ENCODE measurements at places on chromosomes 7 and 10.

DNA sequence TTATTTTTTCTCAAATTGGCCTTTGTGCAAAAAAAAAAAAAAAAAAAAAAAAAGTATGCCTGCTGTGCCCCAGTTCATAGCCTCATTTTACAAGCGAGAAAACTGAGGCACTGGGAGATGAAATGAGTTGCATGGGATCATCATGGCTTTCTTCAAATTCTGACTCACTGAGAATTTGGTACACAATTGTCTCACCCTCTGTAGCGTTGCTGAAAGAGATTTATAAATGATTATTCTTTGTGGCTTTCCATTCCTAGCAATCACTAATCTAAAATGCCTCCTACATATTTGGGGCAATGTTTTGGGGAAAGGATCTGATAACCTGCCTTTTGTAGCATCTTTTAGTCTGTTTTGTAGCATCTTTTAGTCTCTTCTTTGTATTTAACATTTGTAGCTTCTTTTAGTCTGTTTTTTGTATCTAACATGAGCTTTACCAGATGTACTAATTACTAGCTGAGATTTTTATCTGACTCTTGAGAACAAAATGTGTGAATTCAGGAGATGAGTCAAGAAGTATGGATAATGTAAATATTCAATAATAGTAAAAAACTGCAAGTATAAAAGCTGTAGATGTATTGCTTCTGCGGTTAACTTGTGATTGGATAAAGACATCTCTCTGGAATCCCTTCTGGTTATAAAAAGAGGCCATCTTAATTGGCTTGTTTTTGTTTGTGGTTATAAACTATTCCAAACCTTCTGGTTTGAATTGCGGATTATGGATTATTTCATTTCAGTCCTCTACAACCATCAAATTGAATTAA is 161.4 kb downstream of the ARID5B start:
- DNase-seq, result no peak

DNA sequence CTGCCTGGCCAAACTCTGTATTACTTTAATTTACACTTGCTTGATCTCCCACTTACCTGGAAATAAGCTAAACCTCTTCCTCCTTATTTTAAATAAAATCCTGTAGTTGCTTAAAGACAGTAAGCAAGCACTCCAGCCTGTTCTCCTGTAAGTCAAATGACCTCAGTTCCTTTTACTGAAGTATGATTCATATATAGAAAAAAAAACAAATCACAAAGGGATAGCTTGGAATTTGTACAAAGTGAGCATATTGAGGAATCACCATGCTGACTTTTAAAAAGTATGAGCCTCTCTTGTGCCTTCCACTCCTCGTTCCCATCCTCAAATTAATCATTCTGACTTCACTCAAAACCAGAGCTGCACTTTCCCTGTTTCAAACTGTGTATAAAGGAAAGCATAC is 52.0 kb downstream of the C10orf90 start:
- no peak for DNase-seq

GRCh38 chr7:37220664-37221063 is 228.0 kb downstream of the ELMO1 start:
- DNase-seq, result no peak

DNA sequence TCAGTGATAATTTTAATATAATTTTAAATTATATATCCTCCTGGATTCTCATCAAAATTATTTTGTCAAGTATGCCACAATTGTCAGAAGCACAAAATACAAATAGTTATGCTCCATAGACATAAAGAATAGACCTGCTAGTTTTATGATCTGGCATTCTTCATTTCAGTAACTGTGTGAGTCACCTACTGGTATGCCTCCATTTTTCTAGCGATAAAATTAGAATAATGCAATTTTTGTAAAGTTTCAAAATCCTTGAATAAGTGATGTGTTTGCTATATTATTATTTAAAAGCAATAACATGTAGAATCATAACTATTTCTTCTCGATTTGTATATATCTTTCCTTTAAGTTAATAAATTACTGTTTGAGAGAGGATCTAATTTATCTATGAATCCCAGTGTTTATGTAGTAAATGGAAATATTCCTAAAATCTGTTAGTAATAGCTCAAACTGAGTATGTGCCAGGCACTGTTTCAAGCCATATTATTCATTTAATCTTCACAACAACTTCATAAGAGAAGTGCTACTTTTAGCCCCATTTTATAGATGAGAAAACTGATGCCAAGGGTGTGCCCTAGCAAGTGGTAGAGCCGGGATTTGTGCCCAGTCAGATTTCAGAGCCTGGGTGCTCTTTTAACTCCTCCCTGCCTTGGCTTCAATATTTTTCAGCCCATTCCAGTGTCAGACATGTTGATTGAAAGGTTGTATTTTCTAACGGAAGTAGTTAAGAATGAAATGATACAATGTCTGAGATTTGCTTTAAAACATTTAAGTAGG is 38.4 kb downstream of the NET1 start:
- no peak for DNase-seq

- DNase-seq, result no peak
Observed at GRCh38 chr7:66732439-66732838, 8.1 kb upstream of the RABGEF1 start.

DNA sequence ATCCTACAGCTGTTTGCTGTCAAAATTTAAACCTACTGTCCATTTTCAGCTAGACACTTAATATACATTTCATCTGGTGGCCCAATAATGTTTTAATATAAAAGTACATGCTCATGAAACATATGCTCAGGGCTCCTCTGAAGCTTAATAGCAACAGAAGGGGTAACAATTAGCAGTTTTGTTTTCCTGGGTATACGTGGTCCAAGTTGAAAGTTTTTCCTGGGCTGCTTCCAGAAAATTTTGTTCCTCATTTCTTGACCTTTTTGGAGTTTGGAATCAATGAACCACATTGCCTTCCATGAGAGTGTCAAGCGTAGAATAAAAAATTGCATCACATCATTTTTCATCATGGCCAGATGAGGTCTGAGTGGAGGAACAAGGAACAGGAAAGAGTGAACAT is 537.3 kb upstream of the MGMT start:
- DNase-seq, result no peak

- no peak for DNase-seq
Observed at GRCh38 chr10:37549054-37549453, 308.4 kb downstream of the ZNF248 start.

DNA sequence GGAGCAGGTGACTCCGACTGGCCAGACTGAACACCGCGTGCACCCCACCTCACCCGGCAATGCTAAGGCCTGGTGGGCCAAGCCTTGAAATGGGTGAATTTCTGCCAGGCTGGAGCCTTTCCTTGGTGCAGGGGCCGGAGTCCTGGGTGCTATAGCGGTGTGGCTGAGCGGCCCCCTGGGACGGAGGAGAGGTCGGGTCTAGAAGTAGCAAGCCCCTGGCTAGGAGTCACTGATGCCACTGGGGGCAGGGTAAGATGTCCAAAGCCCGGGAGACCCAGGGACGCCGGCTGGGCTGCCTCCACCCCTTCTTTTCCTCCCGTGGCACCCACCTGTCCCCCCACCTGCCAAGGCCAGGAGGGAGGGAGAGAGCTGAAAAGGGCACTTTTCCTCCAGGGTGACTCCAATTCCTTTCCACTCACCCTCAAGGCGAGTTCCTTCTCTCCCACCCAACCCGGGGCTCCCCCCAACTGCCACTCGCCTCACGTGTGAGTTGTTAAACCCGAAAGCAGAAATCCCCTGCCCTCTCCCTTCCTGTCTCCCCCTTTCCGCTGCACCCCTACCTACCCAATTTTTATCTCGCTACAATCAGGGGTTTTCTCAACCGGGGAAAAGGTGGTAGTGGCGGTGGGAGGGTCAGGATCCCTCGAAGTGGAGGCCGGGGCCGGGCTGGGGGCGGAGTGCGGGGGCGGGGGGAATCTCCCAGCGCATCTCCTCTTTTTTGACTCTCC is 6.0 kb upstream of the GATA3 start:
- no peak for DNase-seq

DNA sequence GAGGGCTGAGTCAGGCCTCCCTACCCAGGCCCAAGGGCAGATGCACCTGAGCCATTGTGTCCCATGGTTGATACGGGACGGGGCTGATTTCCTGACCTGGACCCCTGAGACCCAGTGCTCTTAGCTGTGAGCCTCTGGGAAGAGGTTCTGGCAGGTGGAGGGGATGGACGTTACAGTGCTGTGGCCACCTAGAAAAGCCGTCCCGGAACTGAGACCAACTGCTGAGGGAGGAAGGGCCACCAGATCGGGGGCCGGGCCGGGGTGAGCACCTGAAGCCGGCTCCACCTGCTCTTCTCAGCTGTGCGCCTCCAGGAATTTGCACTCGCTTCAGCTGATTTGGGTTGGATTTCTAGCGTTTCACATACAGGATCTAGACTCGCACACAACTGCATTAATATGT is 35.4 kb downstream of the CHST12 start:
- DNase-seq, result no peak

DNA sequence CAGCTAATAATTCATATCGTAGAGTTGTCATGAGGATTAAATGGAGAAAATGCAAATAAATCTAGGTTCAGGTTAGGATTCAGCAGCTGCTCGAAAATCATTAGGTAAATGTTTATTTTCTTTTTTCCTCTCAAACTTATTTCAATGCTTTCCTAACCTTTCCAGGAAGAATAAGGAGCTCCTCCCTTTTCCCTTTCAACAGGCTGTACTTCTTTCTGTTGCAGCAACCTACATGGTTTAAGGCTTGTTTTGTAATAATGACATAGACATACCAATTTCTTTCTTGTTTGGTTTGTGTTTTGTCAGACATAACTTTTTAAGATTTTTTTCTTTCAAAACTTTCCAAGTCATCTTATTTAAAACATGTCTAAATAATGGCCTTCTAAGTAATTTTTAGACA is 18.2 kb downstream of the GPR141 start:
- DNase-seq, result no peak

- no peak for DNase-seq
Observed at GRCh38 chr10:78581133-78581694, 487.6 kb upstream of the ZMIZ1 start.

GRCh38 chr10:11167233-11167966 is 149.7 kb downstream of the CELF2 start:
- no peak for DNase-seq

DNA sequence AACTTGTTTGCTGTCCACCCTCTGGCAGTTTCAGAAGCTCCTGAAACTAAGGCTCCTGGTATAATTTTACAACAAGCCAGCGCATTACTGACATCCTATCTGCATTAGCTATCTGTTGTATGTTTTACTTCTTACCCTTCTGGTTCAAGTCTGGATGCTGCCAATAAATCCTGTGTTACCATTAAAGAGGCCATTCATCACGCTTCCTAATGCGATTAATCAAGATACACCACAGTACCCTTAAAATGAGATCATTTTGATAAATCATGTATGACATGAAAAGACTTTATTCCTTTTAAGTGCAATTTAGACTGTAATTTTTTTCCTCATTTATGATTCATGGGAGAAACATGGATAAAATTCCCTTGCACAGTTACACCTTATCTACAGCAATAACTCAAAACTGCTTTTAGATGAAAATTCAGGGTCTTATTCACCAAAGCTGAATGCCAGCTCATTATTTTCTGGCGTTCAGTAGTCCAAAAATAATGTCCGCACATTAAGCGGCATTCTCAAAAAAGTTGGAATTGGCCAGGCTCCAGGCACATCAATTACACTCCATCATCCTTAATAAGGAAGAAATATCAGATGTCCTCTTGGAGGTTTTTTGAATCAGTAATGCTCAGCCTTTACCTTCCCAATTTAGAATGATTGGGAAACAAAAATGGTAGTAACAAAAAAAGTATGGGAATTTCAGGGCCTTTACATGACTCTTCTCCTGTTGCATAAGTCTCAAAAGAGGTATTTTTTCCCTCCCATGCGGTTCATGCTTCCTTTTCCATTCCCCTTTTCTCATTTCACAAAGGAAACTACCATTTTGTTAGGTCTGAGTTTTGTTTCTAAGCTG is 878.5 kb downstream of the LRMDA start:
- DNase-seq, result no peak

DNA sequence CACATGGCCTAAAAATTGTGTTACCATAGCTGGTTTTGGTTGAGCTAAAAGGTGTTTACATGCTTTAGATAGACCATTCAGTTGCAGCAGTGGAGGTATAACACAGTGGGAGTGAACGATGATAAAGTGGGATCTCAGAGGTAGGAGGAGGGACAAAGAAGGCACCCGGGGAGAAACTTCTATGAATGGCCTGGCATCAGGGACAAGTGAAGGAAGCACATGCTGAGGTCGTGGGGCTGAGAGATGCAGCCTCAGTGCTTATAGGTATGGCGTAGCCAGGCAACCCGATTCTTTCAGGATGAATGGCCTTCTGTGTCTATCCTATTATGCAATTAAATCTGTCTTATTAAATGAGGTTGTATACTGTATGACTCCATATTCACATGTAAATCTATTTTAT is 3.9 kb upstream of the CDK6 start:
- DNase-seq, result no peak

DNA sequence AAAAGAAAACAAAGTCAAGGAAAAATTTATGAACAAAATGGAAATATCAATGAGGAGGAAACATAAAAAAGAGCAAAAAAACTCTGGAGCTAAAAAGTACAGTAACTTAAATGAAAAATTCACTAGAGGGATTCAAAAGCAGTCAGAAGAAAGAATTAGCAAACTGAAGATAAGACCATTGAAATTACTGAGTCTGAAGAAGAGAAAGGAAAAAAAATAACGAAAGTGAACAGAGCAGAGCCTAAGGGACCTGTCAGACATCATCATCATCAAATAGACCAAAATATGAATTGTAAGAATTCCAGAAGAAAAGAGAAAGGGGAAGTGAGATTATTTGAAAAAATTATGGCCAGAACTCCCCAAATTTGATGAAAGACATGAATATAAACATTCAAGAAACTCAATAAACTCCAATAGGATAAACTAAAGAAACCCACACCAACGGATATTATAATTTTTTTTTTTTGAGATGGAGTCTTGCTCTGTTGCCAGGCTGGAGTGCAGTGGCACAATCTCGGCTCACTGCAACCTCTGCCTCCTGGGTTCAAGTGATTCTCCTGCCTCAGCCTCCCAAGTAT is 16.2 kb downstream of the NPC1L1 start:
- no peak for DNase-seq

DNA sequence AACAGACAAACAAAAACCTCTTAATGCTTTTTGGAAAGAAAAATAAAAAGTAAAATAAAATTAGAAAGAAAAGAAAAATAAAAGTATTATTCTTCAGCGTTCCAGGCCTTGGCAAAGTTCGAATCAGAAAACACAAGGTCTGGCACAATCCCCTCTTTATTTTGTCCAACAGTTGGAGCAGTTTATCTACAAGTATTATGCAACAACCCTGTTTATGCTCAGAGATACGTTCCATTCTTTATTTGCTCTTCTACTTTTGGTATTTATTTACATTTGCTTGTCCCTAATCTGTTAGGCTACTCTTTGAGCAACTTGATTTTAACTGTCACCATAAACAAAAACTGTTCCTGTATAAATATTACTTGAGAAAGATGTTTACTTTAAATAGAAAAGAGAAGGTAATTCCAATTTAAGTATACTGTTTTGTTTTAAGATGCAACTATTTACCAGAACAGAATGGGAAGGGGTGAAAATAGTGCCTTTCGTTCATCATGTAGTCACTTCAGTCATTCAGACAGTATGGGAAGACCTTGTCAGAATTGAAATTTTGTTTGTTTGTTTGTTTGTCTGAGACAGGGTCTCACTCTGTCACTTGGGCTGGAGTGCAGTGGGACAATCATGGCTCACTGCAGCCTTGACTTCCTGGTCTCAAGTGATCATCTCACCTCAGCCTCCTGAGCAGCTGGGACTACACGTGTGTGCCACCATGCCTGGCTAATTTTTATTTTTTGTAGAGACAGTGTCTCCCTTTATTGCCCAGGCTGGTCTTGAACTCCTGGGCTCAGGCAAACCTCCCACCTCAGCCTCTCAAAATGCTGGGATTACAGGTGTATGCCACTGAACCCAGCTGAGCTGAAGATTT is 5.7 kb downstream of the PDK4 start:
- no peak for DNase-seq

GRCh38 chr7:122183106-122183505 is 39.1 kb upstream of the AASS start:
- DNase-seq, result no peak
